ENCODE measurements at places on chromosomes 6 and 20.

DNA sequence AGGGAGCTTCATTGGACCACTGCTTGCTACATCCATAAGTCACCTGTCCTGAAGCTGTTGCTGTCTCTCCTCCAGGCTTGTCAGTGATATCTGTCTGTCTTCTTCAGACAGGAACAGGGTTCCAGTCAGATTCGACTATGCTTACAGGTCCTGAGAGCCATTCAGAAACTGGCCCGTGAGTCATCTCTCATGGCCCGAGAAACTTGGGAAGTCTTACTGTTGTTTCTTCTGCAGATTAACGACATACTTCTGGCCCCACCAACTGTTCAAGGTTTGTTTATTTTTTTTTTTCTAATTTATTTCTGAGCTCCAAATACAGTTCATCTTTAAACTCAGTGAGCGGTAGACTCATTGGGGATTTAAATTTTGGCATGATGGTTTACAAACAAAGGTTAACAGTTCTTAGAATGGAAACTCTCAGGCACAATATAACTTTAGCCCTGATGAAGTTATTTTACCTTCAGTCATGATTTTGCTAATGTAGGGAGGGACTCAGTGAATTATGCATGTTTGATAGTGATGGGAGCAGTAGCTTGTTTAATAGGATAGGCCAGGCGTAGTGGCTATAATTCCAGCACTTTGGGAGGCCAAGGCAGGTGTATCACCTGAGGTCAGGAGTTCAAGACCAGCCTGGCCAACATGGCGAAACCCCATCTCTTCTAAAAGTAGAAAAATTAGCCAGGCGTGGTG is 24.7 kb downstream of the RALGAPB start:
- DNase-seq, result no peak

DNA sequence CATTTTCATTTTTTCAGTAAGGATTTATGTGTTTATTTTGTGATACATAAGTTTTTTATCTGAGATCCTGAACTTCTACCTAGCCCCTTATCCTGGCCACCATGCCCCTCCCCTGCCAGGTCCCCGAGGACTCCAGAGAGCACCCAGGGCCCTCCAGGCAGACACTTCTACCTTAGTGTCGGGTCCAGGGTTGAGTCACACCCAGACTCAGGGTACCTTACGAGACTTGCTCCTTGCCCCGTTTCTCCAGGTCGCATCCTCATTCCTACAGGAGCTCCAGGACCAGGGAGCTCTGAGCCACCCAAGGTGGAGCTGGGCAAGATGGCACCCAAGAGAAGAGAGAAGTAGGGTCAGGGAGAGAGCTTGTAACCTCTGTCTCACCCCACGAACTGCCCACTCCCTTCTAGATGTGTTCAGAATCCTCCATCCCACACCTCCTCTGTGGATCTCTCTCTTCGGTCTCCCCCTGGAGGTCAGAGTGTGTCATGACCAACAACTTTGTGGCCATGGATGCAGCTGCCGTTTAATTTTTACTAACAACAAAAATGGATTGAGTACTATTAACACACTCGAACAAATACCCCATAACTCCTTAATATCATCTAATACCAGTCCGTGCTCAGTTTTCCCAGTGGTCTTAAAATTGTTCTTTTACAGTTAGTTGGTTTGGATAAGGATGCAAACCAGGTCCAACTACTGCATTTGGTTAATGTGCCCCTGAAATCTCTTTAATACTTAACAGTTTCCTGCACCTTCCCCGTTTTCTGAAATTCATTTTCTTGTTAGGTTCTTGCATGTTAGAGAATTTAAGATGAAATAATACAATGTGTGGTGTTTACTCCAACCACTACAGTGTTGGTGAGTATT is 130.6 kb upstream of the INSM1 start:
- peak; percentile 75 for DNase-seq

DNA sequence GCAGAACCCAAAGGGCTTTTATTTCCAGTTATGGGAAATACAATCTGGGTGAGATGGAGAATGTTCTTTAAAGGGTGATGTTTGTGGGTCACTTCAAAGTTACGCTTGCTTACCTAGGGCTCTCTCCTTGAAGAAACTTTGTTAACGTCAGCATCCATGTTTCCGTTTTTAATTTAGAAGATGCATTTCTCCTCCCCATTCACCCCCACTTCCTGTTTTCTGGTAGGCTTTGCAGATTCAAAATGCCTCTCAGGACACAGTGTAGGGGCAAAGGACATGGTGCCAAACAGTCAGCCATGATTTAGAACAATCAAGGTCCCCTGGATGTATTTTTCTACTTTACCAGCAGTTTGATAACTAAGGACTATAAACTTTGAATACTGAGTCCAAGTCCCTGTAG is 49.5 kb downstream of the RPS12 start:
- no peak for DNase-seq

- peak; percentile 52 for DNase-seq
These were observed 24.2 kb downstream of the NQO2 start for GRCh38 chr6:3023663-3024483.

- DNase-seq, result peak; percentile 86
These were observed at the start of gene BEND6 for GRCh38 chr6:56954403-56955170. Gene BEND6 (plus strand): TSS chr6:56955107. CDS start chr6:56981811, 26,704 bp downstream.

- no peak for DNase-seq
These were observed 63.6 kb downstream of the SSR1 start for GRCh38 chr6:7249391-7249790.

DNA sequence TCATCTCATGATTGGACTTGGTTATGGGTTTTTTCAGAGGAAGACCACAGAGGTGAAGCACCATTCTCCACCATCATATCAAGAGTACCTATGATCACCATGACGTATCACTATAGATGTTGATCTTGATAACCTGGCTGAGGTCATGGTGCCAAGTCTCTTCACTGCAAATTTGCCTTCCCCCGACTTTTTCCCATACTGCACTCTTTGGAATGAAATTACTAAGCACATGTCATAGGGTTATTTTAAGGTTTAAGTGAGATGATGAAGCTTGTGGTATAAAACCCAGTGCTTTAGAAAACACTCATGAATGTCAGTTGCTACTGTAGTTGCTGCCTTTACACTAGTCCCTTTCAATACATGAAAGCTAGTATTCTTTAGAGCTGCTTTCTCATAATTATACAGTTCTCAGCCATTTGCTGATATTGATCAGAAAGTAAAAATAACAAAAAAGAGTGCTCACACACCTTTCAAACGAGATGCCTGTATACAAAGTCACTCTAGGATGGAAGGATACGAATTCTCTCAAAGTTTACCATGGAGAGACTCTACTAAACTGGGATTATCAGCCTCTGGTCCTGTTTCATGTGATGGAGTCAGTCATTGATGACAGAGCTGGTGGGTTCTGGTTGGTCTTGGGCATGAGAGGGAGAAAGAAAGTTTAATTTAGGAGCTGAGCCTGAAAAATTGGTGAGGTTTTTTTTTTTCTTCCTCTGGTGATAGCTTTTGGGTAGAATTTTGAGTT is 228.1 kb downstream of the PRL start:
- no peak for DNase-seq

DNA sequence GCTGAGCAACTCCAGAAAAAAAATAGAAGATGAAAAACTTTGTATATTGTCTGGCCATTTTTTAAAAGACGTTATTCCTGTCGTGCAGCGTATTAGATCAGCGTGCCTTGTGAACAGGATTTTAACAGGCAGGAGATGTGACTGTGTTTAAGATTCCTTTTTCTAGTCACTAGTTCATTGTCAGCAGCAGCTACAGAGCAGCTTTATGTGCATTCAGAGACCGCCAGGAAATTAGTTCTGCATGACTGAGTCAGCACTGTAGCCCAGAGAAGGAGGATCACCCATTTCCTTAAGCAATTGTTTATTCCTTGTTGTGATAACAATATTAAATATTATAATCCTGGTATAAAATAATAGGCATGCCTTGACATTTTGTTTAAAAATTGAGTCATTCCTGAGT is 75.4 kb upstream of the ADGRB3 start:
- peak; percentile 48 for DNase-seq

DNA sequence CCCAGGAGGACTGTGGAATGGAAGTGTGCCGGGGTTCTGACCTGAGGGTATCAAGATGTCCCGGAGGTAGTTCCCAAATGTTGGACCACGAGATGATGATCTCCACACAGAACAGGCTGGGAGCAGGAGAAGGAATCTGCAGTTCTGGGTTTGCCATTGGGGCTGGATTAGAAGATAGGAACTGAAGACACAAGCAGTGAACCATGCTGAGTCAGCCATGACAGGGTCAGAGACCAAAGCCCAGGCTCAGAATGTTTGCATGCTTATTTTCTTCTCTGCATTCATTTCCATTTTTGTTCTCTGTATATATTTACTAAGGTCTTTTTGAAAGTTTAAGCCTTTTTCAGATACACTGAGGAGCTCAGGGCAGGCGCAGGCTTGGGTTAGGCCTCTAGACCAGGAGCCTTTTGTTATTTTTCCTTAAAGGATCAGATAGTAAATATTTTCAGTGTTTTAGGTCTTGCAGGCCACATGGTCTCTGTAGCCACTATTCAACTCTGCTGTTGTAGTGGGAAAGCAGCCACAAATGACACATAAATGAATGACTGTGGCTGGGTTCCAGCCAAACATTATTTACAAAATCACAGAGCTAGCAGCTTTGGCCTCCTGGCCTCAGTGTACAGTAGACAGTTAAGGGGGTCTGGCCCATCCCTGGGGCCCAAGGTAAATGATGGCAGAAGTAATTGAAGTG is 28.5 kb downstream of the SLC35D3 start:
- DNase-seq, result no peak

- DNase-seq, result peak; percentile 81
These were observed 4.0 kb upstream of the SPATS1 start for GRCh38 chr6:44338228-44339122.

DNA sequence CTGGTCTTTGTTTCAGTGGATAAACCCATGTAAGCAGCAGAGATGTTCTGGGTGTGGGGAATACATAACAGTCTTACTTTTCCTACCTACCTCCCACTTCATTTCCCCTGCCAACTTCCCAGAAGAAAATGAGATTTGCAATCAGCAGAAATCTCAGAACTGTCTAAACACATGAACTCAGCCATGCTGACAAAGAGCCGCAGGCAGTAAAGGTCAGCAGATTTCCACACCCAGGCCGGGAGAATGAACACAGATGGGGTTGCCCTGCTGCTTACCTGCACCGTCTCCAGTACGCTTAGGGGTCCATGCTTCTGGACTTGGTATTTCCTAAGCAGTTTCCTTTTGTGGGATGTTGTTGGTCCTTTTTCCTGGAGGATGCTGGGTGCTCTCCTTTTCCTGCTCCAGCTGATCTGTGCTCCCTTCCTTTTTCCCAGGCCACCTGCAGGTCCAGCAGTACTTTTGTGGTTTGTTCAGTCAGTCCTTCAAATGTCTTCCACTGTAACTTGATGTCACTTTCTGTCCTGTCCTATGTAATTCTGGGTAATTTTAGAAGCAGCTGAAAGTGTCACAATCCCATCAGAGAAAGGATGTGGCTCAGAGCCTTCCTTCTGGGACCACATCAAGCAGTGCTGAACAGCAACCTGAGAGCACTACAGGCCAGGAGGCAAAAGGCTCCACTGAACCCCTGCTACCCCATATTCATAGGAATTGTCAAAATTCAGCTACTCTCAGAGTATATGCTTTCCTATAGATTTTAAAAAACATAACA is 129.0 kb downstream of the CEP57L1 start:
- no peak for DNase-seq

DNA sequence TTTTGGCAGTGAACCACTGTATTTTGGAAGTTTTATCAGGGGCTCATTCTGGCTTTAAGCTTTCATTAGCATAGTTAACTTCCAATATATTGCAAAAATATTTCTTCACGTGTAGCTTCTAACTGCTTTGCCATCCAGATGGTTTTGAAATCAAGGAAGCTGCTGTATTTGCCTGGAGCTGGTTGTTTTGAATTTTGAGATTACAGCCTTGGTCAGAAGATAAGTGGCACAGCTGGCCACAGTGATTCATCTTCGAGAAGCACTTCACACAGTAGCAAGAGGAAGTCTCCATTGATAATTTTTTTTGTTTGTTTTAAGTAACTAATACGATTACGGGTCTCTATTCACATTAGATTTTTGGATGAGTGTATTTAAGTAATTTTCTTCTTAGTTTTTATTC is 3.8 kb downstream of the APCDD1L start:
- no peak for DNase-seq
